ENCODE measurements at places on chromosomes 2 and 18.

DNA sequence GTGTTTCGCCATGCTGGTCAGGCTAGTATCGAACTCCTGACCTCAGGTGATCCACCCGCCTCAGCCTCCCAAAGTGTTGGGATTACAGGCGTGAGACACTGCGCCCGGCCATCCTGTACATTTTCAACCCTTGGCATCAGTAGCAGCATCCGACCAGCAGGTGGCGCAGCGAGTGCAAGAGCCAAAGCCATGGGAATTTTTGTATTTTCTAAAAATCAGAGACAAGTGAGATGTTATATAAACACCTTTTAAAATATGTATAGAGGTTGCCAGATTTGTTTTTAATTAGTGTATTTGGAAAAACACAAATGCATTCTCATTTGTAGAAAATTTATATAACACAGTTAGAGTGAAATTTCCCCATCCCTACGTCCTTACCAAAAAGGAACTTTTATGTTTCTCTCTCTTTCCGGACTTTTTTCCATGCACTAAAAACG, 36.8 kb downstream of the MOGAT1 start:
- no peak for DNase-seq

- no peak for DNase-seq
These were observed 69.6 kb upstream of the RIOK3 start for GRCh38 chr18:23383494-23383893.

- DNase-seq = no peak
These were observed 149.4 kb upstream of the CDH20 start for GRCh38 chr18:61183798-61184197.

GRCh38 chr18:75037689-75037955, 171.3 kb downstream of the PTGR3 start:
- no peak for DNase-seq

GRCh38 chr2:96960153-96960961, 26.0 kb downstream of the FAM178B start:
- peak; percentile 55 for DNase-seq

All from HFF-Myc (cell line).